HepG2 (cell line): ENCODE measurements at places on chromosomes 12 and 14. TPM values are rescaled to one million over a fixed set of nuclear protein-coding genes. Genes with fewer than 3 reads are reported as not detected.

The AACS gene
- 26.3 and 28.8 TPM in 2 replicates for total RNA-seq

The DIO2 gene
- total RNA-seq: not detected in 2 replicates

The RTL1 gene
- 0.04 TPM in 1 of 2 replicates, not detected in the other for total RNA-seq

The KLHDC2 gene
- 80.3 and 95.5 TPM in 2 replicates for total RNA-seq

The TMEM132C gene
- not detected in 2 replicates for total RNA-seq

The CLEC6A gene
- total RNA-seq: not detected in 2 replicates

The CCND2 gene
- 1.1 and 1.4 TPM in 2 replicates for total RNA-seq

The GSG1 gene
- not detected in 2 replicates for total RNA-seq

The KCNJ8 gene
- not detected in 2 replicates for total RNA-seq

The POTEM gene
- total RNA-seq: not detected in 2 replicates

DNA sequence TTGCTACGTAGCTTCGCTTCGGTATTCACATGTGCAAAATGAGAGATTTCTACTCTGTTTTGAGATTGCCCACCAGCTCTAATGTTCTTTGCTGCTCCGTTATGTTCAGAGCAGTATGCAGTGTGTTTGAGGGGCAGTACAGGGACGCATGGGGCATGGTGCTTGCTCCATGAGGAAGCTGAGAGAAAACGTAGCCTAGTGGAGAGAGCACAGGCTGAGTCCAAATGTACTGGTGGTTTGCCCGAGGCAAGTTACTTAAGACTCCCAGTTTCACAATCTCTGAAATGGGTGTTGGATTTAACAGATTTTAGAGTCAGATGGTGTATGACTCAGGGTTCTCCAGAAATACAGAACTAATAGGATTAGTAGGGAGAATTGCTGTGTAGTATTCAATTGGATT, 310.5 kb downstream of the ETNK1 start:
- DNase-seq: no peak

DNA sequence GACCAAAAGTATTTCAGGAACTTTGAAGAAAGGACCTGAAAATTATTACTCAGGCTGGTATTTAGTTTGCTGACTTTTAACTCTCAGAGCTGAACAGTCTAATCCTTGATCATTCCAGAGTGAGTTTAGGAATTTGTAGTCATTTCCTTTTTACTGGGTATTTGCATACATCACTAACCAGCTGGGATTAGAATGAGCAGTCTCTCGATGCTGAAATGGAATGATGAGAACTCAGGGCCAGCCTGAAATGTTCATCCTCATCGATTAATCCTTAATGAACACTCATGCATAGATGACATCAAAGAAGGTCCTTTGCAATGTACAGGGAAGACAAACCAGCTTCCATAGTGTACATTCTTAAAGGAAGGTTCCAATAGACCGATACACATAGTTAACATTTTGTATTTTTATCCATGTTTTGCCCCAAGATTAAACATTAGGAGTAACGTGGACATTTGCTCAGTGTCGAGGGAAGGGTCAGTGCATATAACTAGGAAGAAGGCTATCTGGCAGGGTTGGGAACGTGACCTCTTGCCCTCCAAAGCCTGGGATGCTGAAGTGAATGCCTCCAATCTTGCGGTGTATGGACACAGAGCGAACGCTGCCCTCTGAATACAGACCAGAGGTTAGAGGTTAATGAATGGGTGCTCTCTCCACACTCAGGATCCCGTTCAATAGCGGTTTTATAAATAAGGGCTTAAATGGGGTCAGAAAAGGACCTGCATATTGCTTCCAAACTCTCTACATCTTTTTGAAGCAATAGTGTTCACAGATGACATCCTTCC, 14.5 kb downstream of the FBXL14 start:
- DNase-seq: no peak

GRCh38 chr12:58570411-58570810, 349.9 kb downstream of the LRIG3 start:
- DNase-seq: no peak

- peak; percentile 7 for DNase-seq
These were observed 21.1 kb downstream of the BDKRB2 start for GRCh38 chr14:96225745-96226151.

DNA sequence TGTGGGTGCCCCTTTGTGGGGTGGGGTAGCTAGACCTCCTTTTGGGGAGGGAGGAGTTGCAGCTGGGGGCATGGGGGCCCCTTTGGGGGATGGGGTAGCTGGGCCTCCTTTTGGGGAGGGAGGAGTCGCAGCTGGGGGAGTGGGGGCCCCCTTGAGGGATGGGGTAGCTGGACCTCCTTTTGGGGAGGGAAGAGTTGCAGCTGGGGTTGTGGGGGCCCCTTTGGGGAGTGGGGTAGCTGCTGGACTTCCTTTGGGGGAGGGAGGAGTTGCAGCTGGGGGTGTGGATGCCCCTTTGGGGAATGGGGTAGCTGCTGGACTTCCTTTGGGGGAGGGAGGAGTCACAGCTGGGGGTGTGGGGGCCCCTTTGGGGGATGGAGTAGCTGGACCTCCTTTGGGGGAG, 7.0 kb downstream of the NACA start:
- DNase-seq: no peak

- DNase-seq: peak; percentile 94
These were observed 31.0 kb upstream of the NPFF start for GRCh38 chr12:53538209-53538689.

- peak; percentile 90 for DNase-seq
These were observed 2.7 kb downstream of the PCNX4 start for GRCh38 chr14:60094306-60094897.

DNA sequence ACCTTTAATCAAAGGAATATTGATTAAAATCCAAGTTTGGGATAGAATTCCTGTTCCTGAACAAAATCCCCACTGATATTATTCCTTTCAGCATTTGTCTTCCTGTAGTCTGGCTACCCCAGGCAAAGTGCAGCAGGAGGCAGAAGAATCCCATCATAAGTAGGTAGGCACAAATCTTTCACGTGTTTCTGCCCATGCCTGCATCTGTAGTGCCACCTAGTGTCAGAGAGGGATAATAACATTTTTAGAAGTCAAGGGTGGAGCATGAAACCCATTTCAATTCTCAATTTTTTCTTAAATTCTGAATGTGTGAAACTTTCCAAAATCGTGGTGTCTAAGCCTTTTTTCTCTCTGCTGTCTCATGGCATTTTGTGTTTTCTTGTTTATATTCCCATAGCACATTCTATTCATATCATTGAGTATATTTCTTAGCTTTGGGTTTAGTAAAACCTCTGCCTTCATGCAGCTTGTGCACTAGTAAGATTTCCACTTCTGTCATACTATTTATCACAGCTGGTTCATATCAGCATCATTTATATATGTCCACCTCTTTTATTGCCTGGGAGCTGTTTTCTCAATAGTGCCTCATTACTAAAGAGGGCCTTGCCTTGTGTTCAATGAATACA, 47.8 kb upstream of the RERG start:
- DNase-seq: peak; percentile 64

DNA sequence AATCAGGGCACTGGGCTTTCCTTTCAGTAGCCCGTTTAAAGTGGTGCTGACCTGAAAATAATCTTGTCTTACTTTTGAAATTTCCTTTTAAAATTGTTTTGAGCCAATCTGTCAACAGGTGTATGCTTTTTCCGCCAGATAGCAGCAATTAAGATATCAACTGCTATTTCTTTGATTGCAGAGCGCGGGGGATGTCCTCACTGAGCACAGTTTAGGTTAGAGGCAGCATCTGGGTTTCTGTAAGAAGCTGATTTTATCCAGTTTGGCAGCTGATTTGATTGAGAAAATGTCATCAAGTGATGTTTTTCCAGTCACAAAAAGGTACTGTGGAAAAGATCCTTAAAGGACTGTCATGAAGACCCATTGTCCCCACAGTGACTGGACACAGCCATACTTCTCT, 371.8 kb downstream of the ADAMTS20 start:
- DNase-seq: no peak

DNA sequence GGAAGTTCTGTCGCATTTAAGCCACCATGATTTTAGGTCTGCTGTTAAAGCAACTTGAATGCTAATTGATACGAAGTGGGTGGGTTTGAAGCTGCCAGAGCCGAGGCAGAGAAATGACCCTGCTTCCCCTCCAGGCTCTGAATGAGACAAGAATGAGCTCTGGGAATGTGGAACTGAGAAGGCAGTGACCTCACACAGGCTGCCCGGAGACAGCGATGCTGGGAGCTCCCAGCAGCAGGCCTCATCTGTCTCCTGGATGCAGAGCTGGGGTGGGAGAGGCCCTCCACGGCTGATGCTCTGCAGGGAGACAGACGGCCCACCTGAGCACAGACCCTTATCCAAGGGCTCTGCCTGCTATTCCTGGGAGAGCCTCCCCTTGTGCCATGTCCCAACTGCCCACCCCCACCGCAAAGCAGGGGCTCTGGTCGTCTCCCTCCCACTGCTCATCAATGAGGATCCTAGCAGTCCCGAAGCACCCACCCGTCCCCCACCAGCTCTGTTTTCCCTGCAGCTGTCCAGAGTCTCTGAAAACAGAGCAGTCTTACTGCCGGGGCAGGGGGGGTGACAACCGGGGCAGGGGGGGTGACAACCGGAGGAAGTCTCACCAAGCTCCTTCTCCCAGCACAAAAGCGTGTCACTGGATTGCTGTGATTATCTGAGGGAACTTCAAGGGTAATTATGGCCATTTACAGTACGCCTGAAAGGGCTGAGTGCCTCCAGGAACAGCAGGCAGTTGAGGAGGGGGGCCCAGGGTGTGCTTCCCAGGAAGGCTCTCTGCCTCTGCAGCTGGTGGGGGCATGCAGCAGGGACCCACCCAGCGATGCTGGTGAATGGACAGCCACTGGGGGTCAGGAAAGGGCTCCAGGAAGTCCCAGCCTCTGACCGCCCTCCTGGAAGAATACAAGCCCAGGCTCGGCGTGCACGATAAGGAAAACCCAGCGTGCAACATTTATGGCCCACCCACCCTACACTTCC, 67.8 kb downstream of the CHGA start:
- DNase-seq: no peak

- DNase-seq: no peak
These were observed 250.5 kb upstream of the FLRT2 start for GRCh38 chr14:85279407-85279806.

- no peak for DNase-seq
These were observed 505.0 kb downstream of the SLC16A7 start for GRCh38 chr12:60100852-60101251.

- no peak for DNase-seq
These were observed 12.1 kb downstream of the BHLHE41 start for GRCh38 chr12:26112703-26113147.
